ENCODE measurements at places on chromosomes 3 and 15. TPM values are rescaled to one million over a fixed set of nuclear protein-coding genes. Genes with fewer than 3 reads are reported as not detected.

The FBXO40 gene
- not detected for total RNA-seq

The UROC1 gene
- not detected for total RNA-seq

The PROS1 gene
- 87.5 TPM for total RNA-seq

The GHRL gene
- total RNA-seq: not detected

The DOCK3 gene
- total RNA-seq: 0.36 TPM

The TMEM212 gene
- total RNA-seq: not detected

The MASP1 gene
- 1.2 TPM for total RNA-seq

The OR5K2 gene
- total RNA-seq: not detected

The NRG4 gene
- total RNA-seq: not detected

The FAM81A gene
- total RNA-seq: 0.72 TPM
